CD14-positive monocyte (primary cell): ENCODE measurements at places on chromosomes 3 and 15. TPM values are rescaled to one million over a fixed set of nuclear protein-coding genes. Genes with fewer than 3 reads are reported as not detected.

CLDN11 gene
- polyA plus RNA-seq = not detected

IL17RD gene
- polyA plus RNA-seq = not detected

BMF gene
- polyA plus RNA-seq = 5.6 TPM

C3orf52 gene
- not detected in 2 replicates for polyA plus RNA-seq

MCTP2 gene
- polyA plus RNA-seq = 7.4 TPM

ST3GAL6 gene
- polyA plus RNA-seq = 22.8 TPM

RBMS3 gene
- polyA plus RNA-seq = not detected

BOC gene
- polyA plus RNA-seq = not detected

GRCh38 chr3:48511551-48511950 is 7.6 kb upstream of the SHISA5 start:
- no peak overlapping the region for H3K4me3 ChIP-seq
- DNase-seq = no peak
- H3K27me3 ChIP-seq = no peaks in the 10 kb centered on the region
- H3K4me1 ChIP-seq = peaks cover 16% of the 10 kb centered on the region
- H3K36me3 ChIP-seq = no peaks in the 10 kb centered on the region

DNA sequence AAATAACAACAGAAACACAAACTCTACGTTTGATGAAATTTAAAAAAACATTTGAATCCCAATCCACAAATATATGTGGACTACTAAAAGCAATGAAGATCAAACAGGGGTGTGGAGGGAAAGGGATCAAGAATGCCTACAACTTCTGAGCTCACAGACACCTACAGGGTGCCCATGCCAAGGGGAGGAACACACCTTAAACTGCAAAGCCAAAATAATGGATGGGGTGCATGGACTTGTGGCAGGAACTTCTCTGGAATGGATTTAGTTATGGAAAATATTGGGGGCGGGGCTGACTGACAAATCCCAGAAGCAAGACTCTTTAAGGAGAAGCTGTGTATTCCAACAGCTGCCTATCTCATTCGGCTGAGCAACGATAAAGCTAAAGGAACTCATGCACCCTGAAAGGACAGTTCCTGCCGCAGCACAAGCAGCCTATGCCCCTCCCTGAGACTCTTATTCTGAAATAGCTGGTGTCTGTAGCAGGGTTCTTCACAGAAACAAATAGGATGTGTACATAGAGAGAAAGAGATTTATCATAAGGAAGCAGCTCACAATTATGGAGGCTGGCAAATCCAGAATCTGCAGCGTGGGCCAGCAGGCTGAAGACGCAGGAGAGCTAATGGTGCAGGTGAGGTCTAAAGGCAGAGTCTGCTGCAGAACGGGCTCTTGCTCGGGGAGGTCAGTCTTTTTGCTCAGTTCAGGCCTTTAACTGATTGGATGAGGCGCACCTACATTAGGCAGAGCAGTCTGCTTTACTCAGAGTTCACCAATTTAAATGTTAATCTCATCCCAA is 24.5 kb upstream of the PLA2G4D start:
- H3K27ac ChIP-seq = peak overlapping the region; percentile 4
- peaks cover 47% of the 10 kb centered on the region for H3K4me1 ChIP-seq
- H3K4me3 ChIP-seq = no peak overlapping the region
- H3K36me3 ChIP-seq = no peaks in the 10 kb centered on the region
- no peak for DNase-seq

- no peaks in the 10 kb centered on the region for H3K4me1 ChIP-seq
- H3K36me3 ChIP-seq = no peaks in the 10 kb centered on the region
- no peak overlapping the region for H3K27ac ChIP-seq
- H3K27me3 ChIP-seq = no peaks in the 10 kb centered on the region
Measured at GRCh38 chr3:171266034-171266739, 194.0 kb downstream of the TNIK start.

DNA sequence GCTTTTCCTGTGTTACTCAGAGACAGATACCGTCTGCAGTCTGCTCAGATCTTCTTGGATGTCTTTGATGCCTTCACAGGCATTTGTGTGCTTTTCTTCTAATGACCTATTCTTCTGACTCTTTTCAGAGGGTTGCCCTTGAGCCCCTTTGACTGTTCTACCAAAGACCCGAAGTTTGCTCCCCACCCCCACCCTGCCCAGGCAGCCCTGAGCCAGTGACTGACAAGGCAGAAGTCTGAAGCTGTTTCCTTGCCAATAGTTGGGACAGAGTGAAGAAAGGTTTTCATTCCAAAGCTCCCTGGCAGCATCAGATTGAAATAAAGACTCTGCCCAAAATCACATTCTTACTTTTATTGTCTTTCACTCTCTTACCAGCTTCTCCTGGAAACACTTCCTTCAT is 9.0 kb upstream of the ATP13A5 start:
- H3K36me3 ChIP-seq = no peaks in the 10 kb centered on the region
- H3K4me3 ChIP-seq = no peak overlapping the region
- H3K4me1 ChIP-seq = no peaks in the 10 kb centered on the region
- H3K27me3 ChIP-seq = no peaks in the 10 kb centered on the region

GRCh38 chr3:126537730-126538281 is 13.9 kb downstream of the CHST13 start:
- H3K4me1 ChIP-seq = peaks cover 36% of the 10 kb centered on the region
- no peaks in the 10 kb centered on the region for H3K27me3 ChIP-seq
- peaks cover 9% of the 10 kb centered on the region for H3K36me3 ChIP-seq
- H3K4me3 ChIP-seq = no peak overlapping the region

DNA sequence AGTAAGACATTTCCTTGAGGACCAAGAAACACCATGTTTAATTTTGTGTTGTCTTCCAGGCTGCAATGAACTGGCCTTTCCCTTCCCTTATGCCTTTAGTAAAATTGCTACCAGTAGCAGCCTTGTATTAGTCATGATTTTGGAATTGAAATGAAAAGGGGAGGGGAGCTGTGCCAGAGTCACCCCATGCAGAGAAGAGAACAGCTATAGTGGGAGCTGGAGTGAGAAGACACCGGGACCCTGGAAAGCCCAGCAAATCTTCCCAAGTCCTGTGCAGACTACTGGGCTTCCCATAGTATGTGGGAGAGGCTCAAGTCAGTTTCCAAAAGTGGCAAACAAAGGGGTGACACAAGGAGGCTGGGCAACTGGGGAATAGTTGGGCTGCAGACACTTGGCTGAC is 178.5 kb downstream of the NR1D2 start:
- no peaks in the 10 kb centered on the region for H3K27me3 ChIP-seq
- DNase-seq = no peak
- no peaks in the 10 kb centered on the region for H3K36me3 ChIP-seq
- no peaks in the 10 kb centered on the region for H3K4me1 ChIP-seq
- H3K4me3 ChIP-seq = no peak overlapping the region
- H3K27ac ChIP-seq = no peak overlapping the region

- H3K27me3 ChIP-seq = no peaks in the 10 kb centered on the region
- DNase-seq = no peak
- no peaks in the 10 kb centered on the region for H3K4me1 ChIP-seq
- H3K27ac ChIP-seq = no peak overlapping the region
Measured at GRCh38 chr3:151483961-151484520, 23.2 kb upstream of the IGSF10 start.

- no peak overlapping the region for H3K27ac ChIP-seq
- no peak for DNase-seq
- peaks cover 24% of the 10 kb centered on the region for H3K4me1 ChIP-seq
- no peak overlapping the region for H3K4me3 ChIP-seq
- peaks cover 6% of the 10 kb centered on the region for H3K36me3 ChIP-seq
- no peaks in the 10 kb centered on the region for H3K27me3 ChIP-seq
Measured at GRCh38 chr3:143132246-143132980, 12.8 kb downstream of the CHST2 start.

DNA sequence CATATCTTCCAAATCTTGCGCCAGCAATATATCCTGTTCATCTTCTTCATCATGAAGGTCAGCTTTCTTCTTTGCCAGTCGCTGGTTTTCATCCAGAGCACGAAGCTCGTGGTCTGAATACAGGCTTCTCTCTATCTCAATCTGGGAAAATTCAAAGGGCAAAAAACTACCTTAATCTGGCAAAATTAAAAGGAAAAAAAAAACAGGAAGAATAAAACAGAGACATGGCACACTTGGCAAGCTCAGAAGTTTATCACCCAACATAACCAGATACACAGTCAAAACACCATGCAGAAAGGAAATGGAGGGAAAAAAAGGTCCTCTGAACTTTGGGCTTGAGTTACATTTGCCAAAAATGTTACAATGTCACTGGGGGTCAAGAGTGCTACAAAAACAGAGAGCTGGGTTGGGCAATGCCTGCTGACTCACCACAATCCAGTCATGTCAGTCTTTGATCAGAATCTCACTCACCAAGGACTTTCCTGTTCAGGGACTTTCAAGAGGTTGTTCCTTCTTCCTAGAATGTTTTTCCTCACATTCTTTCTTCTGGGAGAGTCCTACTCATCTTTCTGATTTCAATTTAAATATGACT is 1.5 kb downstream of the MRPL46 start:
- peak; percentile 79 for DNase-seq
- no peaks in the 10 kb centered on the region for H3K27me3 ChIP-seq
- H3K4me3 ChIP-seq = no peak overlapping the region
- H3K36me3 ChIP-seq = peaks cover 36% of the 10 kb centered on the region

GRCh38 chr3:13215940-13216546 is 142.8 kb upstream of the IQSEC1 start:
- no peak for DNase-seq
- no peaks in the 10 kb centered on the region for H3K36me3 ChIP-seq
- no peak overlapping the region for H3K27ac ChIP-seq

GRCh38 chr3:133910422-133910821 is 14.7 kb upstream of the RAB6B start:
- H3K4me1 ChIP-seq = no peaks in the 10 kb centered on the region
- no peak overlapping the region for H3K27ac ChIP-seq
- no peak overlapping the region for H3K4me3 ChIP-seq
- H3K36me3 ChIP-seq = no peaks in the 10 kb centered on the region
- DNase-seq = no peak
- H3K27me3 ChIP-seq = no peaks in the 10 kb centered on the region

GRCh38 chr3:4656059-4656458 is 162.9 kb downstream of the ITPR1 start:
- H3K27me3 ChIP-seq = no peaks in the 10 kb centered on the region
- H3K4me1 ChIP-seq = no peaks in the 10 kb centered on the region
- peaks cover 91% of the 10 kb centered on the region for H3K36me3 ChIP-seq
- H3K27ac ChIP-seq = no peak overlapping the region

- H3K27me3 ChIP-seq = no peaks in the 10 kb centered on the region
- H3K4me3 ChIP-seq = no peak overlapping the region
- no peak for DNase-seq
- H3K36me3 ChIP-seq = no peaks in the 10 kb centered on the region
Measured at GRCh38 chr15:57919754-57920153, 145.8 kb downstream of the ALDH1A2 start.

DNA sequence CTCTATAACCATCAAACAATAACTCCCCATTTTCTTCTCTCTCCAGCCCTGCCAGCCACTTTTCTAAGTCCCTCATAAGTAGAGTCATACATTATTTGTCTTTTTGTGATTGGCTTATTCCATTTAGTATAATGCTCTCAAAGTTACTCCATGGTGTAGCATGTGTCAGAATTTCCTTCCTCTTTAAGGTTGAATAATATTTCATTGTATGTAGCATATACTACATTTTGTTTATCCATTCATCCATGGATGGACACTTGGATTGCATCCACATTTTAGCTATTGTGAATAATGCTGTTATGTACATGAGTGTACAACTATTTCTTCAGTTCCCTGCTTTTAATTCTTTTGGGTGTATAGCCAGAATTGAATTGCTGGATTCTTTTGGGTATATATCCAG is 138.4 kb downstream of the ATG7 start:
- H3K4me3 ChIP-seq = no peak overlapping the region
- no peaks in the 10 kb centered on the region for H3K4me1 ChIP-seq
- H3K36me3 ChIP-seq = peaks cover 30% of the 10 kb centered on the region
- H3K27me3 ChIP-seq = no peaks in the 10 kb centered on the region
- no peak overlapping the region for H3K27ac ChIP-seq

DNA sequence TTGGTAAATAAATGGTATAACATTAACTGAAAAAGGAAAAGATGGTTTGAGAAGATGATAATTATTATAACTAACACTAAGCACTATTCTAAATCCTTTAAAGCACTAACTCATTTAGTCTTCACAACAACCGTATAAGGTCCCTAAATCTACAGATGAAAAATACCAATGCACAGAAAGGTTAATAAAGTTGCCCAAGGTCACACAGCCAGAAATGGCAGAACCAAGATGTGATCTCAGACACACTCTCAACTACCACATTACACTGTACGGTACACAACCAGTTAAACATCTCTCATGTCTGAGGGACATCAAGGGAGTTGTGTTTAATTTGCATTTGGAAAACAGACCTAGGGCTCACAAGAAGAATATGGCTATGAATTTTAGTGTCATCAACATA is 23.1 kb downstream of the RAB27A start:
- H3K4me1 ChIP-seq = peaks cover 36% of the 10 kb centered on the region
- no peak overlapping the region for H3K4me3 ChIP-seq
- H3K27ac ChIP-seq = no peak overlapping the region
- peaks cover 77% of the 10 kb centered on the region for H3K36me3 ChIP-seq
- no peaks in the 10 kb centered on the region for H3K27me3 ChIP-seq

GRCh38 chr3:152383136-152383606 is 114.4 kb downstream of the MBNL1 start:
- no peak overlapping the region for H3K4me3 ChIP-seq
- no peak for DNase-seq
- H3K27me3 ChIP-seq = no peaks in the 10 kb centered on the region
- peaks cover 7% of the 10 kb centered on the region for H3K36me3 ChIP-seq

GRCh38 chr3:183546625-183547024 is 8.9 kb downstream of the KLHL6 start:
- no peaks in the 10 kb centered on the region for H3K27me3 ChIP-seq
- peaks cover 12% of the 10 kb centered on the region for H3K36me3 ChIP-seq
- peaks cover 50% of the 10 kb centered on the region for H3K4me1 ChIP-seq
- no peak overlapping the region for H3K27ac ChIP-seq

- H3K4me3 ChIP-seq = no peak overlapping the region
- H3K27ac ChIP-seq = no peak overlapping the region
- H3K36me3 ChIP-seq = no peaks in the 10 kb centered on the region
- H3K4me1 ChIP-seq = peaks cover under 1% of the 10 kb centered on the region
Measured at GRCh38 chr3:48423241-48423882, 6.5 kb downstream of the PLXNB1 start.

DNA sequence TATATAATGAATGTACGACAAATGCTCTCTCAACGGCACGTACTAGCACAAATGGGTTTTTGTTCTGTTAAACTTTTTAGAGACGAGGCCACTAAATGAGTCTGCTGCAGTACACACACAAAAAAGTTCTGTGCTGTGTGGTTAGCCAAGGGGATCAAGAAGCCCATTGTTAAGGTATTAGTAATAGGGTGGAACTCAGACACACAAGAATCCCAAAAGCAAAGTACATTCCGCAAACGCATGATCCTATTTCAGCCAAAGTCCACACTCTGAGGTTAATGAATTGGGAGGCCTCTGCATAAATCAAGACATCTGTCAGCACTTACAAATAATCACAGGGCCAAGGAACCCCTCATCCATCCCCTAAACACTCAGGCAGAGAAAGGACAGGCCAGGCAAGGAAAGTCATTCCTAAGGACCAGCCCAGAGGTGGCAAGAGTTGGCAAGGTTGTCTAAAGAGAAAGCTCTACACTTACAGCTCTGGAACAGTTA is 12.1 kb downstream of the OSBPL10 start:
- no peak overlapping the region for H3K27ac ChIP-seq
- H3K4me1 ChIP-seq = no peaks in the 10 kb centered on the region
- H3K36me3 ChIP-seq = no peaks in the 10 kb centered on the region
- H3K4me3 ChIP-seq = no peak overlapping the region

- H3K27ac ChIP-seq = peak overlapping the region; percentile 54
- no peaks in the 10 kb centered on the region for H3K27me3 ChIP-seq
- H3K36me3 ChIP-seq = peaks cover 7% of the 10 kb centered on the region
- no peak for DNase-seq
- peaks cover 12% of the 10 kb centered on the region for H3K4me1 ChIP-seq
Measured at GRCh38 chr3:136914739-136915138, 43.0 kb upstream of the IL20RB start.
